ENCODE measurements at places on chromosomes 6 and 20.

DNA sequence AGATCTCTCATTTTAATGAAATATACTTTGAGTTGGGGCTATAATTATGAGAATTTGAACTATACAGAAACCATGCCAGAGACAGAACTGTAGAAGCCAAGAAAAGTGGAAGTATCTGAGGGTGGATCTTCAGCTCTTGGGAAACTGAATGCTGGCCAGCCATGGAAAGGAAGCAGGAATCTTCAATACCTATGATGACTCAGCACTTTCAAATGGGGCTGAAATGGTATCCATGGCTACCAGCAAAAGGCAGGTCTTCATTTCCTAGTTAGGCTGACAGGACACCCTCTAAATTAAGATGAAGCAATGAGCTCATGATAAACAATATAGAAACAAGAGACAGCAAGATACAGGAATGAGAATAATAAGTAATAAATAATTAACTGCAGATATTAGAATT is 171.3 kb downstream of the COL21A1 start:
- no peak for DNase-seq

- DNase-seq, result no peak
Observed at GRCh38 chr6:1310628-1311399, 1.1 kb upstream of the FOXQ1 start.

DNA sequence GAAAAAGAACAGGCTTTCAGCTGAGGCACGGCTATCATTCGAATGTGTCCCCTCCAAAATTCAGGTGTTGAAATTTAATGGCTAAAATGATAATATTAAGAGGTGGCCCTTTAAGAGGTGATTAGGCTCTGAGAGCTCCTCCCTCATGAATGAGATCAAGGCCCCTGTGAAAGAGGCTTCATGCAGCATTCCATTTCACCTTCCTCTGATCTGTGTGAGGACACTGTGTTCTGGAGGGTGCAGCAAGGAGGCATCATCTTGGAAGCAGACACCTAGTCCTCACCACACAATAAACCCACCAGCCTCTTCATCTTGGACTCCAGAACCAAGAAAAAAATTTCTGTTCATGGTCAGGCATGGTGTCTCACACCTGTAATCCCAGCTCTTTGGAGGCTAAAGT is 56.4 kb downstream of the PPP1R14C start:
- no peak for DNase-seq

DNA sequence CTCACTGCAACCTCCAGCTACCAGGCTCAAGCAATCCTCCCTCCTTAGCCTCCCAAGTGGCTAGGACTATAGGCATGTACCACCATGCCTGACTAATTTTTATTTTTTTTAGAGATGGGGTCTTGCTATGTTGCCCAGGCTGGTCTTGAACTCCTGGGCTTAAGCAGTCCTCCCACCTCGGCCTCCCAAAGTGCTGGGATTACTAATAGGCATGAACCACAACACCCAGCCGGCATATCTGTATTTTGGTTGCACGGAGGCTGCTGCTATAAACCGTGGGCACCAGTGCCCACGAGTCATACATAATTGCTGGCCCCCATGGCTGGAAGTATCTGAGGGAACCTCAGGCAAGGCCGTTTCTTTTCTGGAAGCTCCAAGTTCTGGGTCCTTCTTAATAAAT is 18.3 kb upstream of the ADRM1 start:
- DNase-seq, result no peak

GRCh38 chr6:107274288-107274687 is 159.0 kb upstream of the BEND3 start:
- no peak for DNase-seq

- no peak for DNase-seq
Observed at GRCh38 chr20:5357946-5358345, 41.2 kb upstream of the PROKR2 start.

- no peak for DNase-seq
Observed at GRCh38 chr6:119915971-119916370, 566.4 kb upstream of the MAN1A1 start.

DNA sequence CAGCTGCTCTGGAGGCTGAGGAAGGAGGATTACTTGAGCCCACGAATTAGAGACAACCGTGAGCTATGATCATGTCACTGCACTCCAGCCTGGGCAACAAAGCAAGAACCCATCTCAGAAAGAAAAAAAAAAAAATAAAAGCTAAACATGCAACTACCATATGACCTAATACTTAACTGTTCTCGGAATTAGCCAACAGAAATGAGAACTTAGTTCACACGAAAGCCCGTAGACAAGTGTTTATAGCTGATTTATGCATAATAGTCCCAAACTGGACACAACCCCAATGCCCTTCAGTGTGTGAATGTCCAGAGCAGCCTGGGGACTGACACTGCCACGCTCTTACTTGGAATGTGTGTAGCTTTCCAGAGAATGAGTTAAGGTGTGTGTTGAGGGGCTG is 211.5 kb upstream of the PROKR2 start:
- DNase-seq, result no peak

All from activated CD4-positive, alpha-beta T cell treated with anti-CD3 and anti-CD28 coated beads for 1 hour (primary cell).